ENCODE measurements at places on chromosomes 1 and 21.
A peak's percentile ranks its signal among the peaks of the same experiment; 100 is the strongest.

DNA sequence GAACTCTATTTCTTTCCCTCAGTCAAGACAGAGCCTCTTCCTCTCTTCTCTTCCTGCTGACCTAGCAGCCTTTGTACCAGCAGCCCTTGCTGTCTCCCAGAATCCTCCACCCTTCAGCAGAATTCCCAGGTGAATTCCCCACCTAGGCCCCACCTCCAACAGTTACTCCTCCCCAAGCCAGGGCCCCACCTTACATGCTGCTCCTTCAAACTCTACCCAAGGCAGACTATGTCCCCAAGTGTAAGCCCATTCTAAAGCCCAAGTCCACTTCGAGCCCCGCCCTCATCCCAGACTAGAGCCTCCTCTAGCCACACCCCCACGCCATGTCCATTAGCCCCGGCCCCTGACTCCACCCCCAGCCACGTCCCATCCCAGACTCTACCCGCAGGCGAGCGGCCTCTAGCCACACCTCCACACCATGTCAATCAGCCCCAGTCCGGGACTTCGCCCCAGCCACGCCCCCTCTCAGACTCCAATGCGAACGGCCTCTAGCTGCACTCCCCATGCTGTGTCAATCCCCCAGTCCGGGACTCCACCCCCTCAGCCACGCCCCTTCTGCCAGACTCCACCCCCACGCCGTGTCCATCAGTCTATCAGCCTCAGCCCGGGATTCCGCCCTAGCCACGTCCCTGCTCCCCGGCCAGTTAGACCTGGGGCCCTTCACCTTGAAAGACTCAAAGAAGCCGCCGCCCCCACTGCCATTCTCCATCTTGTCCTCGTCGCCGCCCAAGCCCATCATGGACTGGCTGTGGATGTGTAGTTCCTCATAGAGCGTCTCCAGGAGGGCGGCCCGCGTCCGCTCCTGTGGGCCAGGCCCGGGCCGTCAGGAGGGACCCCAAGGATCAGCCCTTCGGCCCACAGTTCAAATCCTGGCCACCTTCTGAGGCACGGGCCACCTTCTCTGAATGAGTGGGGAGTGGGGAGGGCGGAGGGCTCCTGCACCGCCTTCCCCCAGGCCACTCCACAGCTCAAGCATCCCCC is 61.3 kb downstream of the RAP1GAP start:
- DNase-seq: peak; percentile 80

- DNase-seq: no peak
Measured at GRCh38 chr1:93306920-93307319, 38.8 kb upstream of the DR1 start.

DNA sequence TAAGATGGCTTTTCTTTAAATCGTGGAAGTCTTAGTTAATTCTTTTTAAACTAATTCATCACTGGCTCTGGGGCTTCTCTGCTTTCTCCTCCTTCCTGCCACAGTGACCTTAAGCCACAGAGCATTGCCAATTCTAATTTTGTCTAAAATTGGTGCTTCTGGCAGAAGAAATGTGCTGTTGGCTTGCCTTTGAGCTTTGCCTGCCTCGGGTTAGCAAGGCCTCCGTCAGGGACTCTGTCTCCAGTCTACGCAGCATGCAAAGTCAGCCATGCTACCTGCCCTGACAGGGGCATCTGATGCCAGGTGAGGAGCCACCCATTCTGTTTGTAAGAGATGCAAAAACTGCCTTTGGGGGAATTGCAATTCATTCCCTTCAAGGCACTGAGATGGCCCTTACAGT is 25.2 kb downstream of the CLDN14 start:
- DNase-seq: no peak

DNA sequence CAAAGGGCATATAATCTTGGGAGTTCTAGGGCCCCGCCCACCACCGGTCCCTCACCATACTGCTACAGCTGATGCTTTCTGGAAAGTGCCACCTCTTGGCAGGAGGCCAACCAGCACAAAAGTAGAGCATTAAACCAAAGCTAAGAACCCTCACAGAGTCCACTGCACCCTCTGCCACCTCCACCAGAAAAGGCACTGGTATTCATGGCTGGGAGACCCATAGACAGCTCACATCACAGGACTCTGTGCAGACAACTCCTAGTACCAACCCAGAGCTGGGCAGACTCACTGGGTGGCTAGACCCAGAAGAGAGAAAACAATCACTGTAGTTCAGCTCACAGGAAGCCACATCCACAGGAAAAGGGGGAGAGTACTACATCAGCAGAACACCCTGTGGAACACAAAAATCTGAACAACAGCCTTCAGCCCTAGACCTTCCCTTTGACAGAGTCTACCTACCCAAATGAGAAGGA is 10.8 kb downstream of the THEM4 start:
- DNase-seq: peak; percentile 18

DNA sequence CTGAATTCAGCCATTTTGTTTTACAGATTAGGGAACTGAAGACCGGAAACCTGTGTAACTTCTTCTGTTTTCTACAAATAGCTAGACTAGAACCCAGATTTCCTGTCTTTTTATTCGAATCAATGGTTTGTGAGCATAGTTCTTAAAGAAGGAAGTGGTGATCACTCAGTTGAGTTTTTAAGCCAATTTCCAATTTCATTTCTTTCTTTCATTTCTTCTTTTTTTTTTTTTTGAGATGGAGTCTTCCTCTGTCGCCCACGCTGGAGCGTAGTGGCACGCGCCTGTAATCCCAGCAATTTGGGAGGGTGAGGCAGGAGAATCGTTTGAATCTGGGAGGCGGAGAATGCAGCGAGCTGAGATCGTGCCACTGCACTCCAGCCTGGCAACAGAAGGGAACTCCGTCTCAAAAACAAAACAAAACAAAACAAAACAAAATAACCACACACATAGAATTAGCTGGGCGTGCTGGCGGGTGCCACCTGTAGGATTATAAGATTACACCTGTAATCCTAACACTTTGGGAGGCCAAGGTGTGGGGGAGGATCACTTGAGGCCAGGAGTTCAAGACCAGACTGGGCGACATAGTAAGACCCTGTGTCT is 3.0 kb upstream of the MDM4 start:
- no peak for DNase-seq

GRCh38 chr1:109059026-109059425 is 16.8 kb downstream of the TAF13 start:
- no peak for DNase-seq

DNA sequence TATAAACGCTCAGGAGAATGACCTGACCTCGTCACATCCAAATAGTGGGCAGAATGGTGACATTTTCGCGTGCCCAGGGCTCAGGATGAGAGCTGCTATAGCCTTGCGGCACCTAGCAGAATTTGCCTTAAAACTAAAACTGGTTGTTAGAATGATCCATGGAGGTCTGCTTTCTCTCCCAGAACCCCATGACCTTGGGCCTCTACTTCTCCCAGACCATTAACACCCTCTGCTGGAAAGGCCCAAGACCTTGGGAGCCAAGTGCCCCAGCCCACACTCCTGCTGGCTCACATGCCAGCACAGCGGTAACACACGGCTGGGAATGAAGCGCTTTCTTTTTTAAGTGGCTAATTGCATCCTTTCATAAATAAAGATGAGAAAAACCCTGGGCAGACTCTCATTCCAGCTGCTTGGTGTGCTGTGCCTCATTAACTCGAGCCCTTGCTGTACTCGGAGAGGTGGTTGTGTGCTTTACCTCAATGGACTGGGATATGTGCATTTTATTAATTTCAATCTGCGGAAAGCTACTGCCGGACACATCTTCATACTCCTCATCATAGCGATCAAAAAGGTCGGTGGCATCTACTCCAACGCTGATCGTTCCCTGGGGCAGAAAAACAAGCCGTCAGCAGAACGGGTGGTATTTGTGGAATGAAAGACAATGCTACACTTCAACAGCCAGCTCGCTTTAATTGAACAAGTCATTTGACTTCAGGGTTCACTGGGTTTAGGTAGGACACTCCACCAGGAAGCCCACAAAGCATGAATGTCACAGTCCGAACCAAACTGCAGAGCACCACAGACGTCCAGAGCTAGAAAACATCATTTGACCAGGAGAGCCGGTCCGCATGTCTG is 29.0 kb downstream of the THAP3 start:
- DNase-seq: no peak

- no peak for DNase-seq
Measured at GRCh38 chr1:17819129-17819802, 64.1 kb downstream of the ACTL8 start.

- DNase-seq: no peak
Measured at GRCh38 chr1:184860535-184860934, 105.9 kb upstream of the EDEM3 start.

- DNase-seq: no peak
Measured at GRCh38 chr1:41296506-41296905, 54.4 kb upstream of the SCMH1 start.

DNA sequence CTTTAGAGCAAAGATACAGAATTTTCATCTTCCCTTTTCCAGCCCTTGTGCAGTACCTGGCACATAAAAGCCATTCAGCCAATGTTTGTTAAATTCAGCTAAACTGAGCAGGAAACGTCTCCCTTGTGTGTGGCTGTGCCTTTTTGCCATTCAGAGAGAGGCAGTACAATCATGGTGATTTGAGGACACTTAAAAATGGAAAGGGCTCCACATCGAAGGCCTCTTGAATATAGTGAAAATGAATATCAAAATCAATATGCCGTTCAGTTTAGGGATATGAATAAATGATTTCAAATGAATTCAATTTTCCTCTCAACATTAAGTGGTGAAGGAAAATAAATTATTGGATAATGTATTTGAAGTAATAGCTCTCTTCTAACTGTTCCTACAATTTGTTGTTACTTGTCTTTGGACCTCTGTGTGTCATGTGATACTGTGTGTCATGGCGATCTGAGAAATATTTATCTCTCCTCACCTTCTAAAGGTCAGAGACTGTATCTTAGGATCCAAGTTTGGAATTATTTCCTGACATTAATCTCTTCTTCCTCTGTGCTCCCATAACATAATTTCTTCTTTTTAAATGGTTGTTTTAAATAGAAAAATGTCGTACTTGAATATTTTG is 355.6 kb upstream of the ST6GALNAC5 start:
- DNase-seq: no peak

DNA sequence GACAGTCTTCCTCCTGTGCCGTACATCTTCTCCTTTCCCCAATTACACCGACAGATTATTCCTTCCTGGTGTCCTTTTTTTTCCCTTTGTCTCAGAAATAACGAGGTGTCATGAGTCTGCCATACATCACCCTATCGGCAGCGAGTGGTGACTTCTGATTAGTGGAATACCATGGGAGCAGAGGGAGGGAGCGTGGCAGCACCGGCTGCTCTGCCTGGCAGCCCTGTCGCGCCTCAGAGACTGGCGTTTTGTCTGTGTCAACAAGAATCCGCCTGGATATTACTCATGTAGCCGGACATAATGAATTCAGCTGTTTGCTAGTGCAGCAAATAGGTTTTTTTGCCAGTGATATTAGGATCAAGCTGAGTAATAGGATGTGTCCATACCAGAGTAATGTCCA is 51.8 kb downstream of the UTP25 start:
- no peak for DNase-seq

GRCh38 chr1:156959414-156959813 is 39.0 kb downstream of the LRRC71 start:
- DNase-seq: peak; percentile 9

DNA sequence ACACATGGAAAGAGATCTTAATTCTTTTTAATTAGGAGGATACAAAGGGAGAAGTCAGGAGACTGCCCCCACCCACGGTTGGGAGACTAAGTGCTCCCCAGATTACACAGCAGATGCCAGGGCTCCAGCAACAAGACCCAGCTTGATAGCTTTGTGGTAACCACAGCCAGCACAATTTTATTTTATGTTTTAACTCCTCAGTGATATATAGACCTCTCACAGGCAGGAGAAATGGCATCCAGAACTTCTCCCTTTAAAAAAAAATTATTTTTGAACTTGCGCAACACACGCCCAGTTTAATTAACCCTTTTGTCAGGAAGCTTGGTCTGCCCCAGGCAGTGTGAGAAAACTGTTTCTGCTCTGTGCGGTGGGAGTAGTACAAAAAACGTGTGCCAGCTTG is 62.6 kb upstream of the ACOT11 start:
- no peak for DNase-seq

DNA sequence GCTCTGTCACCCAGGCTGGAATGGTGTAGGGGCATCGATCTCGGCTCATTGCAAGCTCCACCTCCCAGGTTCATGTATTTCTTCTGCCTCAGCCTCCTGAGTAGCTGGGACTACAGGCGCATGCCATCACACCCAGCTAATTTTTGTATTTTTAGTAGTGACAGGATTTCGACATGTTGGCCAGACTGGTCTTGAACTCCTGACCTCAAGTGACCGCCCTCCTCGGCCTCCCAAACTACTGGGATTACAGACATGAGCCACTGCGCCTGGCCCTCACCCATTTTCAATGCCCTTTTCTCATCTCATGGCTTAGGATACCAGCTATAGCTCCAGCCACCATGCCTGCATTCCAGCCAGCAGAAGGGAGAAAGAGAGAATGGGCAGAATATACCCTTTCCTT is 12.9 kb upstream of the SOX13 start:
- no peak for DNase-seq

GRCh38 chr1:218642033-218642948 is 297.2 kb downstream of the TGFB2 start:
- DNase-seq: no peak

GRCh38 chr1:82762829-82763532 is 962.2 kb downstream of the ADGRL2 start:
- no peak for DNase-seq

- peak; percentile 37 for DNase-seq
Measured at GRCh38 chr1:109193653-109194590, 19.8 kb upstream of the SARS1 start.

DNA sequence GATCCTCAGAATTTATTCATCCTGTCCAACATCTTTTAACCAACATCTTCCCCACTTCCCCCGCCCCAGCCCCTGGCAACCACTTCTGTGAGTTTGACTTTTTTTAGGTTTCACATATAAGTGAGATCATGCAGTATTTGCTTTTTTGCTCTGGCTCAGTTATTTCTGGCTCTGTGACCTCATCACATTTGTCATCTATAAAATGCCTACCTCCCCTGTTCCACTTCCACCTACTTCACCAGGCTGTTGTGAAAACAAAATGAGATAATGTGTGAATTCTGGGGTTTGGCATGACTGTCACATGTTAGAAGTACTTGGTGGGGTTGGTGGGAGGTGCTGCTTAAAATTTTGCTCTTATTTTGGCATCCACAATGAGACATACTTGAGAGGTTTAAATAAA is 18.4 kb downstream of the HHAT start:
- DNase-seq: peak; percentile 42

DNA sequence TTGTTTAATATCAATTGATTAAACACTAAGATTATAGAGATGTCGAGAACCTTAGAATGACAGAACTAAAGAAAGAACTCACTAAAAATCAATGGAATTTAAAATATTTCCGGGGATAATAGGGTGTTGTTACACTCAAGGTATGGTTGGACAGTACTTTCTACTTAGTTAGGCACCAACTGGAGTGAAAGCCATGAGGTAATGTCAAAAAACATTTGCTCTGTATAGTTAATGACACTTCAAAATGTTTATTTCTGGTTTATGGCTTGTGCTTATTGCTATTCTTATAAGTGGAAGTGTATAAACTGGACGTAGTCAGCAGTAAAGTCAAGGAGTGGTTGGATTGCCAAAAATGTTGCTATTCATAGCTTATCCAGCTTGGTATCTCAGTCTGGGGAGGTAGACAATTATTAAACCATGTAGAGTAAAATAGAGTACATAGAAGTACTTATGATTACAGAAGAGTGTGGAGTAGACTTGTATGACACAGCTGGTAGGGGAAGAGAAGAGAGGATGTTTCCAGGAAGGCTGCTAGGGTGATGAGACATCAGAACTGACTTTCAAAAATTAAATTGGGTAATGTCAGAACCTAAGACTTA is 56.5 kb upstream of the BMP8A start:
- DNase-seq: no peak
